Brain microvascular endothelial cell (primary cell): ENCODE measurements at places on chromosomes 5 and 9.

DNA sequence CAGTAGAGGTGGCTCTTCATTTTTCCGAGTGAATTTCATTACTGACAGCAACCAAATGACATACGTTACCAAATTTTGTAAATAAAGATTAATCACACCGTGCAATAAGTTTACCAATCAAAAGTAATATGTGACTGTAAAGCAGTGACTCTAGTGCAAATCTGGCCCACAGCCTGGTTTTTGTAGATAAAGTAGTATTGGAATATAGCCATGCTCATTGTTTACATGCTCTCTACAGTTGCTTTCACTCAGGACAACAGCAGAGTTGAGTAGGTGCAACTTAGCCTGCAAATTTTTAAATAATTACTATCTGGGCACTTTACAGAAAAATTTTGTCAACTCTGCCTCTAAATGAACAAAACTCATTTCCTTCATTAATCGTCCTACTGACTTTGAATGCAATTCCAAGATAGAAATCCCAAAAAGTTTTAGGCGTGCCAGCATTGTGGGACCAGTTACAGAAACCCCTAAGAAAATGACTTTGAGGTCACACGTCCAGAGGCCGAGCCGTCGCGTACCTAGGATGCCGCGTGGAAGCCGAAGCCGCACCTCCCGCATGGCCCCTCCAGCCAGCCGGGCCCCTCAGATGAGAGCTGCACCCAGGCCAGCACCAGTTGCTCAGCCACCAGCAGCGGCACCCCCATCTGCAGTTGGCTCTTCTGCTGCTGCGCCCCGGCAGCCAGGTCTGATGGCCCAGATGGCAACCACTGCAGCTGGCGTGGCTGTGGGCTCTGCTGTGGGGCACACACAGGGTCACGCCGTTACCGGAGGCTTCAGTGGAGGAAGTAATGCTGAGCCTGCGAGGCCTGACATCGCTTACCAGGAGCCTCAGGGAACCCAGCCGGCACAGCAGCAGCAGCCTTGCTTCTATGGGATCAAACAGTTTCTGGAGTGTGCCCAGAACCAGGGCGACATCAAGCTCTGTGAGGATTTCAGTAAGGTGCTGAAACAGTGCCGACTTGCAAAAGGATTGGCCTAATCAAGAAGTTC, 180.7 kb upstream of the TLE4 start:
- DNase-seq, result no peak

GRCh38 chr9:36870960-36871359, 163.1 kb downstream of the PAX5 start:
- no peak for DNase-seq

- no peak for DNase-seq
These were observed 205.9 kb upstream of the CD180 start for GRCh38 chr5:67402526-67402925.

DNA sequence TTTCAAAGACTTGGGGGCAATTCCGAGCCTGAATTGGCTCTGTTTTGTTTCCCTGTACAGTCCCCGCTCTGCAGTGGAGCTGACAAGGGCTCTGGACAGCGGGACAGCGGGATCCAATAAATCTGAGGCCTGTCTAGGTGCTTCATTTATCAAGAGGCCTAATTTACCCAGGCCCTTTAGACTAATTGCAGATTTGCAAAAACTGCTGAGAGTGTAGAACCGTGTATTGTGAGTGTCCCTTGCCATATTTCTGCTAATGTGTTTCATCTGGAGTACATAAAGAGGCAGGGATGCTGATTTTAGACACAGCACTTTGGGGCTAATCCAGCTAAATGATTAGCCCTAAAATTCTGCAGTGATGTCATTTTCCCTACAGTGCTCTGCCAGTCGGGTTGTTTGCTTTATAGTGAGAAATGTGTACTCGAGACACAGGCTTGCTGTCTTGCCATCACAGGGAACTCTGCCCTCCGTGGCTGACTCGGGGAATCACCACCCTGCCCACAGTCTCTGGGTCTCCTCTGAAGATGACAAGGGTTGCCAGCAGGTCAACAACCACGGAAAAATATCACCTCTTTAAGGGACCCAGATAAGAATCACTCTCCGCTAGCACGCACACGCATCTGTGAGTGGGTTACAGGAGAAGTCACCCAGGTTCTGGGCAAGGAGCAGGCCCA, 592.0 kb downstream of the BNC2 start:
- no peak for DNase-seq

DNA sequence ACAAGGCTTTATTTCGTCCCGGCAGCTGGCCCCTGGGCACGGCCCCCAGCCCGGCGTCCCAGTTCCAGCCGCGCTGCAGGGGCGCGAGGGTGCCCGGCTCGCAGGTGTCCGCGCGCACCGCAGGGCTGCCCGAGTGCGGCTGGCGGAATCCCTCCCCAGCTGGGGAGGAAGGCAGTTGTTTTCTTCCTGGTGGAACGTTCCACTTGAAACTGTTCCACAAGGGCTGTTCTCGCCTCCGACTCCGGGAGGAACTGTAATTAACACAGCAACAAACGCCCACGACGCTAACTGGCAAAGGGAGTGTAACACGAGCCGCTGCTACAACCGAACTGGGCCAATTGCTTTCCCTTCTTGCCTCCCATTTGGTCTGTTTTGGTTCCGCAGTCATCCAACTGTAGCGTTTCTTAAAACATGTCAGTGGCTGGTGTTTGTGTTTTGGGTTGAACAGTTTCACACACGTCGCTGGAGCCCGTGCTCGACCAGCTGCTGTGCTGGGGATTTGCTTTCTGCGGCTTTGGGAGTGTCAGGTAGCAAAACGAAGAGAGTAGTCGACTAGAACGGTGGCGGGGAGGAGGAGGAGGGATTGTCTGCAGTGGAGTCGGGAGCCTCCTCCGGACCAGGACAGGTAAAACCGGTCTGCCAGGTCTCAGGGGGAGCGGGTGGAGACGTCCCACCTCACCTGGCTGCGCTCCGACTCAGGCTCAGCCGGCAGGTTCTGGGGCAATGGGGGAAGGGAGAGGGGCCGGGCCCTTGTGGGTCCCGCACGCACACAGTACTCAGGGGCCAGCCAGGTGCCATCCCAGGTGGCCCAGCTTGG, 131.6 kb upstream of the NIPBL start:
- DNase-seq, result peak; percentile 7
